Fibroblast of upper back skin (primary cell): ENCODE measurements at places on chromosomes 2 and 18.

DNA sequence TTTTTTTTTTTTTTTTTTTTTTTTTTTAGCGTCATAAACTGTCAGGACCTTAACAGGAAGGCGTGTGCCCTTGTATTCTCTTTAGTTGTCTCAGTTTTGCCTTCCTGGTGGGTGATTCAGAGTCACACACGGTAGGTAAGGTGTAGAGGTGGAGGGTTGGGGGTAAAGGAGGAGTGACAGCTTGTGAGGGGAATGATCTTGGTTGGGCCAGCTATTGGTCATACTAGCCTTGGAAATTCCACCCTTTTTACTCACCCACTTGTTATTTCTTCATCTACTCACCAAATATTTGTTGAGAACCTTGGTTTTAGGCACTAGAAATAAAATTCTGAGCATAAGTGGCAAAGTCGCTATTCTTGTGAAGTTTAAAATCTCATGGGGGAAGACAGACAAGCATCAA lies 22.2 kb downstream of the SMIM21 start:
- peak; percentile 30 for DNase-seq

- DNase-seq: no peak
Observed at GRCh38 chr18:74590671-74591070, 7.0 kb upstream of the ZNF407 start.

- DNase-seq: peak; percentile 7
Observed at GRCh38 chr2:119608553-119608952, 64.3 kb downstream of the CFAP221 start.

DNA sequence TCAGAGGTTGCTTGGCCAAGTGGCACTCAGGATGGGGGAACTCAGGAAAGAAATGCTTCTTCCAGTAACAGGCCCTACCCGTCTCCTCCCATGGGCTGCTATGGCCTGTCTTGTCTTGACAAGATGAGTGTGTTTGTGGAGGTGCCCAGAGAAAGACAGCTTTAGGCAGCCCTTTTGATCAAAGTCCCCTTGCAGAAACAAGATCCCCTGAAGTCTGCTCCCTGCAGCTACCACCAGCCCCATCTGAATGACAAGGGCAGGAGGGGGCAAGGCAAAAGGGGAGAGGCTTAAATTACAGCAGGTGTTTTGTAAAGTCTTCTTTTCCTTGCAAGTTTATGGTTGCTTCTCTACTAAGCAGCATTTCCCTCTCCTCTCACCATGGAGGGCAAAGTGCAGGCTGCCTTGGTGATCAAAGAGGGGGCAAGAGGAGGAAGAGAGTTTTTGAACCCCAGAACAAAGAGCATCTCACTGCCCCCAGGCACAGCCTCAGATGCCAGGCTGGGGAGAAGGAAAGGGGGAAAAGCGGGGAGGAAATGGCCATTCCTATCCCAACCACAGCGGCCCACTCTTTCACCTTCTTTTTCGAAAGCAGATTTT lies 6.7 kb downstream of the EVA1A start:
- DNase-seq: no peak

DNA sequence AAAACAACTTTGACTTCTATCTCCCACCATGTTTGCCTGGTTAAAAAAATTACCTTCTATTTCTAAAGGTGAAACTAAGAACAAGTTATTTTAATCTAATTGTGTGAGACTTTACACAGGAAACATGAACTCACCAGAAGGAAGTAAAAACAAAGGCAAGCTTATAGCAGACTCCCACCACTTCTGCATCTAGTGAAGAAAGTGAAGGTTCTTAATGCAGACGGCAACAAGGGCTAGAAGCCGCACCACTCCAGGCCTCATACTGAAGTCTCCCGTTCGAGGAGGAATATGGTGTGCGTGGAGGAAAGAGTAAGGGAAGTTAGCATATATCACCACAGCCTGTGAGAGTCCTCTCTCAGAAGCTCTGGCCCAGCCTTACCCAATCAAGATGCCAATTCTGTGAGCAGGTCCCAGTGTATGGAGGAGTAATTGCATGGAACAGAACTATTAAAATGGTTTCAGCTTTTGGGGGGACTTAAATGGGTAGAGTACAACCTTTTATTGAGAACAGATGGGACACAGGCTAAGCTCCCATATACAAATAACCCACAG lies 958.7 kb downstream of the BCL11A start:
- DNase-seq: no peak

DNA sequence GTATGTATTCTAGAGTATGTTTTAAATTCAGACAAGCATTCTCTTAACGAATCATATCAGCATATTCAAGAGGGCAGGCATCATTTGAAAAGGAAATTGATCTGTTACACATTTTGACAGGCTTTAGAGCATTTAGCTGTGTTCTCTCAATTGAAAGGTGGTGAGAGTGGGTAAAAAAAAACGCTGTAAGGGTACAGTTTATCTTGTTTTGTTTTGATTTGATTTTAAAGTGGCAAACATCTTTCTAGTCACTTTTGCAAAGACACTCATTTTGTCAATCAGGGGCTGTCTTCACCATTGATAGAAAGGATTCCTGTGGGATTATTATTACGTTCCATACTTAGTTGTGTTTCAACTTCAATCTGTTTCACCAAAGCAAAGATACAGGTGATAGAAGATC lies 2.2 kb downstream of the CDH19 start:
- no peak for DNase-seq

GRCh38 chr2:206693399-206694137 lies 24.6 kb downstream of the DYTN start:
- DNase-seq: peak; percentile 57

DNA sequence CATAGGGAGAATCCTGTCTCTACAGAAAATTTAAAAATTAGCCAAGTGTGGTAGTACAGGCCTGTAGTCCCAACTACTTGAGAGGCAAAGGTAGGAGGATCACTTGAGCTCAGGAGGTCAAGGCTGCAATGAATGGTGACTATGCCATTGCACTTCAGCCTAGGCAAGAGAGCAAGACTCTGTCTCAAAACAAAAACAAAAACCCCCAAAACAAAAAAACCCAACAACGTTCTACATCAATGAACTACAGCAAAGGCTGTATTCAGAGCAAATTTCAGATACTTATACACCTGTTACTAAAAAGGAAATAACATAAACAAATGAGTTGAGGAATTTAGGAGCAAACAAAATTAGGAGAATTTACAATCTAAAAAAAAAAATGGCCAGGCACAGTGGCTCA lies 22.6 kb downstream of the YES1 start:
- DNase-seq: no peak

DNA sequence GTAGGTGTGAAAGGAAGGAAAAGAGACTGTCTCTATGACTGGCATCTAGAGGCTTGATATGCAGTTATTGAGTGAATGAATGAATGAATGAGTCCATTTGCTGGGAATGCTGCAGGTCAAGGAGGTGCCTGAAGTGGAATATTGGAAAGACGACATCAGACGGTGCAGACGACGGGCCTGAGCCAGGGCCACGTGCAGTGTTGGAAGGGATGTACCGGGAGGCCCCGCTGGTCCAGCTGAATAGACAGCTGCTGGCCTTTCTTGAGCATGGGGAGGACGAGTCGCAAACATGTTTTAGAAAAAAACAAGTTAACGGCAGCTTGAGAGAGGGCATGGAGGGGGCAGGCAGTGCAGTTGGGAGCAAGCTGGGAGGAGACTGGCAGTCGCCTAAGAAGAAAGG lies 237.1 kb upstream of the PXDN start:
- no peak for DNase-seq

DNA sequence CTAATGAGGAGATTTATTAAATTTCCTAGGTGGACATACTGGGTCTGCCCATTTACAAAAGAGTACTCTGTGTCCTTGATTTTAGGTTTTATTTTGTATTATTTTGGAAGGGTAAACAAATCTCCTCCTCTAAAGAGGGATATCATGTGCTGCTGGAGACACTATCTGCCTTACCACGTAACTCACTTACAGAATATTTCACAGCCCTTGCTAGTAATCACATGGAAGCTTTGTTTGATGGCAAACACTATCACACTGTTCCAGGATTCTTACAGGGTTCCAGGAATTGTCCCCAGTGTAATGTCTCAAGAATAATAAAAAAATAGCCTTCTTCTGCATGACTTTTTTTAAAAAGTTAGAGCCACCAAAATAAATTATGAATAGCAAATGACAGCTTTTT lies 29.2 kb upstream of the ACVR1C start:
- no peak for DNase-seq

DNA sequence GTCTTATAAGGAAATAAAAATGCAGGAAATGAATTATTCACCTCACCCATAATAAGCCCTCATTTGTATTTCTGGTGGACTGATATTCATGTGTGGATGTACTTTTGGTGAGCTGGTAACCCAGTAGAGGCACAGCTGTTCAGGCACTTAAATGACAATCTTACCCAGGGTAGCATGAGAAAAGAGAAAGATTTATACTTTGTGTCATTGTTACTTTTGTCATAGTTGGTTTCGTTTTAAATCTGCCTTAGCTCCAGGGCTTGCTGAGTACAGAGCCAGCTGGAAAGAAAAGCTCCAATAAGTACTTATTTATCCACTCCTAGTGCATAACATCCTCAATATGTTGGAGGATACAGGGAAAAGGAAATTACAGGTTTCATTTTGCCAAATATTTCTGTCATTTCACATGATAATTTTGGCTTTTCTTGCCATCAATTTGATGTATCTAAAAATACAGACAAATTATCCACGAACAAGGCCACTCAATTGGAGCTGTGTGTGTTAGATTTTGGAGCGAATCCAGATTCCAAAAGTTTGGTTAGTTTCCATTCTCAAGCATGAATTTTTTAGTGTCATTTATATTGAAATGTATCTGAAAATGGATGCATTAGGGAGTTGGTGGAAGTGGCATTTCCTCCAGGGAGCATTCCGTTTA lies 1276.1 kb upstream of the FAM98A start:
- no peak for DNase-seq

DNA sequence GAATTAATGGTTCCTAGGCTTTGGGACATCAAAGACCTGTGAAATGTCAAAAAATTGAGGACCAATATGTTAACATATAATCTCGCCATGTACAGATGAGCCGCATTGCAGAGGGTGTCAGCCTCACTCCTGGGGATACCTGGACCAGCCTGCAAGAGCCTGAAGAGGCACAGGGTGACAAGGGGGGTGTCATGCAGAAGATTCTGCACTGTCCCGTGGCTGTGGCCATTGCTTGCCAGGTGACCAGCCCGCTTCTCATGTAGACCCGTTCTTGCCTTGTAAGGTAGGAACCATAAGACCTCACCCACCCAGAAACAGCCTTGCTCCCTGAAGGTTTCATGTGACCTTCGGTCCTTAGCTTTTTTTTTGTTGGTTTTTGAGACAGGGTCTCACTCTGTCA lies 37.5 kb downstream of the TMEM37 start:
- DNase-seq: no peak
